ENCODE measurements at places on chromosomes 2 and 18. TPM values are rescaled to one million over a fixed set of nuclear protein-coding genes. Genes with fewer than 3 reads are reported as not detected.

GRCh38 chr2:148903294-148903693 lies 28.3 kb downstream of the KIF5C start:
- DNase-seq, result no peak

GRCh38 chr2:152452256-152452973 lies 117.4 kb downstream of the FMNL2 start:
- no peak for DNase-seq

SLC14A1 gene
- 1.5 TPM for total RNA-seq

GRCh38 chr2:222424729-222425671 lies 657 bp downstream of the SGPP2 start:
- no peak for DNase-seq

DNA sequence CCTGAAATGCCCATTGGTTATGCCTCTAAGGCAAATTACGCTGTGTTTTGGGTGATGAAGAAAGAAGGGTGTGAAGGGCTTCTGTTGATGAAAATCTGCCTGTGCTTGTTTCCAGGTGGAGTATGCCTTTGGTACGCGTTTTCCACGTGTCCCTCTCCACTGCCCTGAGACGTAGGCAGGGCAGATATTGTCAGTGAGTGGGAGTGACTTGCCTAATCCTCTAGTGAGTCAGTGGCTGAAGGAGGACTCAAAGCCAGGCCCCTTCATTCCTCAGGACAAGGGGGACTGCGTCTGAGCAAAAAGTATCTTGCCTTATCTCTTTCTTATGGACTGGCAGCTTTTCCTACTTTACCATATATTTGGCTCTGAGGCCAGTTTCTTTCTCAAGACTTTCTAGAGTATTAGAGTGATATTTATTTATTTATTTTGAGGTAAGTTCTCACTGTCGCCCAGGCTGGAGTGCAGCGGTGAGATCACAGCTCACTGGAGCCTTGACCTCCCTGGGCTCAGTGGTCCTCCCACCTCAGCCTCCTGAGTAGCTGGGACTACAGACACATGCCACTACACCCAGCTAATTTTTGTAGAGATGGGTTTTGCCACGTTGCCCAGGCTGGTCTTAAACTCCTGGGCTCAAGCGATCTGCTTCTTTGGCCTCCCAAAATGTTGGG lies 10.2 kb downstream of the RALB start:
- no peak for DNase-seq

CHST9 gene
- 0.08 TPM for total RNA-seq

- no peak for DNase-seq
Observed at GRCh38 chr2:144330951-144331673, 188.8 kb downstream of the ZEB2 start.

- no peak for DNase-seq
Observed at GRCh38 chr18:41644466-41644865, 310.6 kb upstream of the PIK3C3 start.

- no peak for DNase-seq
Observed at GRCh38 chr2:30110773-30111172, 36.0 kb upstream of the YPEL5 start.

MC4R gene
- total RNA-seq, result not detected

- DNase-seq, result no peak
Observed at GRCh38 chr18:24791751-24792545, 331.5 kb downstream of the HRH4 start.

GRCh38 chr2:212180408-212181083 lies 358.1 kb downstream of the ERBB4 start:
- no peak for DNase-seq

DNA sequence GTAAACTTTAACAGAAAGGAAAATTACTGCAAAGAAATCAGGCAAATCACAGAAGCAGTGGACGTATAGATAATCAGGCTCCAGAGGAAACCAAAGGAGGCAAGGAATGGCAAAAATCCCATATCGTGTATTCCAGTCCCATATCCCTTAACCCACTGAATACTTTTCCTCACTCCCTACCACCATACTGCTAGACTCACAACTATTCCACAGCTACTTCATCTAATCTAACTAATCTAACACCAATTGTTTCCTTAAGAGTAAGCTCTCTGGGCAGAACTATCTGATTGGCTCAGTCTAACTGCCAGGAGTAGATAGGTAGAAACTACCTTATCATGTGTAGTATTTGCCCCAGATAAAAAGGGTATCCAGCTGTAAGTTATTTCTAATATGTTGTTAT lies 16.3 kb downstream of the WDPCP start:
- no peak for DNase-seq

GRCh38 chr2:86764661-86765309 lies 25.9 kb downstream of the CD8A start:
- no peak for DNase-seq

DNA sequence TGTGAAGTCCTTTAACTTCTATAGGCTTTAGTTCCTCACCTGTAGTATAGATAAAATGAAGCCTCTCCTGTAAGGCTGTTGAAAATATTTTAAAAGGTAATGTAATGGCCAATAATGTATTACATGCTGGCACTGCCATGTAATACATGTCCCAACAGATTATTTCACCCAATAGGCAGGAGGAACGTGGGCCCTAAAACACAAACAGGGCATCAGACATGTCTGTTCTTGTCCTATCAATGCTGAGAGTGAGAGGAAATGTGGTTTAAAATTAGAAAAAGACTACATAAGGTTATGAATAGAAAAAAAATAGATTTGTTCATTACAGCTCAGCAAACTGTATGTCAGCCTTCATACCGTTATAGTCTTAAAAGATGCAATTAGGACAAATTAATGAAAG lies 492.7 kb upstream of the DDX18 start:
- no peak for DNase-seq

GRCh38 chr18:55421308-55421614 lies 166.7 kb downstream of the TCF4 start:
- DNase-seq, result no peak

DNA sequence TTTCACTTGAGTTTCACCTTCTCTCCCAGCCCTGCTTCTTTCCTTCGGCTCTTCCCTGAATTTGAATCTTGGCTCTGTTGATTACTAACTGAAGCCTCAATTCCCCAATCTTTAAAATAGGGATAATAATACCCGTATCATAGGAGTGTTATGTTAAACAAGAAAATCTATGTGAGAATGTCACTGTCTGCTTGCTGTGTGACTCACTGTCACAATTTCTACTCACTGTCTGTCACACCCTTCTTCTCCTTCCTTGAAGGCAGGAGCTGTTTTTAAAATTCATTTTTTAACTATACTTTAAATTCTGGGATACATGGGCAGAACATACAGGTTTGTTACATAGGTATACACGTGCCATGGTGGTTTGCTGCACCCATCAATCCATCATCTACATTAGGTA lies 141.6 kb upstream of the CXCR4 start:
- no peak for DNase-seq

- DNase-seq, result no peak
Observed at GRCh38 chr2:222523783-222524544, 99.6 kb downstream of the SGPP2 start.

GRCh38 chr18:11149441-11150270 lies at the start of gene PIEZO2:
Gene PIEZO2, minus strand, starts transcription at chr18:11149569. Its CDS starts 981 bp downstream, at chr18:11148588.
- DNase-seq, result peak; percentile 88

All from lower leg skin (tissue), 4 donors.